HCEC 1CT (cell line): ENCODE measurements at places on chromosomes 13 and 19.

- no peak for DNase-seq
Observed at GRCh38 chr13:37585541-37585940, 13.0 kb downstream of the POSTN start.

GRCh38 chr13:46385946-46386345 lies 1.1 kb downstream of the RUBCNL start:
- DNase-seq, result no peak

- DNase-seq, result no peak
Observed at GRCh38 chr13:68481130-68481529, 1251.0 kb upstream of the PCDH9 start.

- DNase-seq, result no peak
Observed at GRCh38 chr13:33825083-33825482, 7.1 kb downstream of the RFC3 start.

GRCh38 chr19:10219678-10220077 lies 11.5 kb downstream of the S1PR2 start:
- no peak for DNase-seq

- peak; percentile 71 for DNase-seq
Observed at GRCh38 chr13:45482571-45483173, 17.9 kb downstream of the COG3 start.

DNA sequence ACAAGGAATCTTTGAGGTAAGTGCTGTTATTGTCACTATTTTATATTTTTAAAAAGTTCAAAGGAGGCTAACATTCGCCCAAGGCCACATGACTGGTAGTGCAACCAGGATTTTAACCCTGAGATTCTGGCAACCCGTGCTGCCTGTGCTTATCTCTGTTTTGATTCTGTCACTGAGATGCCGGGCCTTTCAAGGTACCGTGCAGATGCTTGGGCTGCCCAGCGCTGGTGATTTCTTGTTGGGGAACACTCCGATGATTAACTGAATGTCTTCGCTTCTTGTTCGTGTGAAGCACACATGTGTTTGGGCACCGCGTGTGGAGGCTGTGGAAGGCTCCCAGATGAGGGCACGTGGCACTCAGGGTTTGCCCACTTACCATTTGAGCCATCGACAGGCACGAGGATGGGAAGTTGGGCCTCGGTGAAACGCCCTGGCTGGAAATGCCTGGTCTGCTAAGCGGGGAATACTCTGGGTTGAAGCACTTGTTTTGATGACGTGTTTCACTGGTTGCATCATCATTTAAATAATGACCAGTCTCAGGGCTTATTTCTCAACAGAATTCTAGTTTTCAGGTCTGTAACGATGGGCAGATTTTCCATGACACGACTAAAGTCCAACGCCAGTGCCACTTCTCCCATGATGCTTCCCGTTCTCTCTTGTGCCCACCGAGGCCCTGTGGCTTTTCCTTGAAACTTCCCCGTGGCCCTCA lies 392.7 kb downstream of the FGF9 start:
- DNase-seq, result no peak

DNA sequence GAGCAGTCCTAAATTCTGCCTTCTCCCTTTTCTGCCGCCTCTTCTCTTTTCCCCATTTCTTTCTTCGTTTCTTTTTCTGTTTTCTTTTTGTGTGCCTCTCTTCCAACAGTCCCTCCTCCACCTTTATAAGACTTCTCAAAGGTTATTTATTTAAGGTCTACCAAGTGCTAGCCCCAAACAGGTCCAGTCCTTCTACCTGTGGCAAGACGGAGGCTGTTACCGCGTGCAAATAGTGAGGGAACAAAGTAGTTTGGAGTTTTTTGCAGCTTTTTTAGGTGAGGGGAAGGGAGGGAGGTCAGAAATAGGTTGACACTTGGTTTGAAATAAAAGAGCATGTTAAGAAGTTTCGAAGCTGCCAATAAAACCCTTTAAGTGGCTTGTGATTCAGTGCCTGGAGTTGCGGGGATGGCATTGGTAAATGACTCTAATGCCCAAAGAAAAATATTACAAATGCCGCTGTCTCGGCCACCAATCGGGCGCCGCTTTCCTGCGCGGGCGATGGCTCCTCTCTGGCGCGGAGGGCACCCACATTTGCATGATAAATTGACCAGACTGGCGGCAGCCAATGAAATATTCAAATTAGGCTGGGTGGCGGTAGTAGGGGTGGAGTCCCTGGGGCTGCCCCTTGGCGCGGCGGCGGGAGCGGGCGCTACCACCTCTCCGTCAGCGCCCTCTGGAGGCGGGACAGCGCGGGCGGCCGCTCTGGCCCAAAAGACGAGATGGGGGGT lies 7.5 kb upstream of the TSHZ3 start:
- DNase-seq, result no peak

- peak; percentile 82 for DNase-seq
Observed at GRCh38 chr13:23979361-23980159, 82.3 kb upstream of the C1QTNF9B start.

DNA sequence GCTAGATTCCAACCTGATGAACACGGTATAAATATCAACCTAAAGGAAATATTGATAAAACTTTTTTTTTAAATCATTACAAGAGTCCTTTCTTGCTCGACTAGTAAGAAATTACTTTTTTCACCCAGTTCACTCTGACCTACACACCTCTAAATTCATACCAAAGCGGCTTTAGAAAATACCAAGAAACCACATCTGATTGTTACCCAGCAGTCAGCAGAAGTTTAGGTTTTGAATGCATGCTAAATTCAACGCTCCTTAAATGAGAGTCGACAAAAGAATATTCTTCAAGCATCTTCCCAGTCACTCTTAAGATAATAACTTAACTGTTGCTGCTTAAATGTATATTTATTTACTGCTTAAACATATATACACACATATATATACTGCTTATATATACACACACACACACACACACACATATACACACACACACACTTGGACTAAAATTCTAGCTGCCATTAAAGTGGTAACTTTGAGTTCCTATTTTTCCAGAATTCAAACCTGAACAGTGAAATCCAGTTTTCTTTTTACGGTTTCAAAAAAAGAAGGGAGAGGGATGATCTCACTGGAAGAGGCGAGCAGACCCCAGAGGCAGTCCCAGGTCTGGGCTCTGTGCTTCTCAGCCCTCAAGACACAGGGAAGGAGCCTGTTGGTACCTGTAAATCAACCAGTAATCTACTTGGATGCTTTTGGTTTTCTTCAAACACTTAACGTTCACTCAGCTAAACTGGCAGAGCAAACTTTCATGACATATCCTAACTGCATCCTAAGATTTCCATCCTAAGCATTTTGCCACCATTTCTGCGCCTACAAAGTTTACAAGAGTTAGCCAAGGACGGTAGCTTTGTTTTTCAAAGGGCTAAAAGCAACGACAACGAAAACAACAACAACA lies 1.7 kb downstream of the STK24 start:
- no peak for DNase-seq

- no peak for DNase-seq
Observed at GRCh38 chr13:61725806-61726205, 310.2 kb upstream of the PCDH20 start.

DNA sequence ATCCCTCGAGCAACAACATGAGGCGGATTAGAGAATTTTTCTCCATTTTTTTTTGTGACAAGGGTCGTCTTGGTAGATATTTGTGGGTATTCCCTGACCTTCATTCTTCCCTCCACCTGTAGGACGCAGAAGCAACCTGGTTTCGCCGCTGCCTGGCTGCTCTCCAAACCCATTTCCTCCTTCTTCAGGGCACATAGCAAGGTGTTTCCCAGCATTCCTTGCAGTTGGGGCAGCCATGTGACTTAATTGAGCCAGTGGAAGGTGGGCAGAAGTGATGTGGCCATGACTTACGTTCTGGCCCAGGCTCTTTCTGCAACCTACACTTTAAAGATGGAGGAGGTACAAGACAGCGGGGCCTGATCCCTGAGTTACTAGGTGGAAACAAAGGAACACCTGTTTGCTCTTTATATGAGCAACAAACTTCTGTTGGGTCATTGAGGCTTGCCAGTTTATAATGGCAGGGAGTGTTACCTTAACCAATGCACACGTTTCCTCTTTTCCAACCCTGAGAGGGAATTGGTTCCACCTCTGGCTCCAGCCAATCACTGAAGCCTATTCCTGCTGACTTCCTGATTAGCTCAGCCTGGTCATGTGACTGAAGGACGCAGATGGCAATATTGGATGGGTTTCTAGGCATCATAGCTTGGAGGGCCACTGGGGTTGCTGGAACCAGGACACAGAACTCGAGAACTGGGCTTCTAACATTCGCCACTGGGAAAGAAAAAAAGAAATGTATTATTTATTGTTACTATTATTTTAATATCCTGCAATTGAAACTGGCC lies 30.8 kb upstream of the ZNRF4 start:
- DNase-seq, result no peak

DNA sequence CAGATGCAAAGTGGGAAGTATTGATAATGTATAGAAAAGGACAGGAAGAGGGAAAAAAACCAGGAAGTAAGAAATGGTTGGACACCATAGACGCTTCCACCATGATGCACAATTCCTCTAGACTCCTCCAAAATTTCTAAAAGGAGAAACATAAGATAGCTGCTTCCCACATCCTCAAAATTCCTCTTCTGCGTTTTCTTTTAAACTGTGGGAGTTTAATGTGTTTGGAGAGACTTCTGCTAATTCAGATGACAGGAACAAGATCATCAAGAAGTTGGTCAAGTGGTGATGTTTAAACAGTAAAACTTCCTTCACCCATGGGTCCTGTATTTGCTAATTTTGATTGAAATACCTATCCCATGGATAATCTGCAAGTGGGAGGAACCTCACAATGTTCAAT lies 130.2 kb downstream of the IRS2 start:
- no peak for DNase-seq

DNA sequence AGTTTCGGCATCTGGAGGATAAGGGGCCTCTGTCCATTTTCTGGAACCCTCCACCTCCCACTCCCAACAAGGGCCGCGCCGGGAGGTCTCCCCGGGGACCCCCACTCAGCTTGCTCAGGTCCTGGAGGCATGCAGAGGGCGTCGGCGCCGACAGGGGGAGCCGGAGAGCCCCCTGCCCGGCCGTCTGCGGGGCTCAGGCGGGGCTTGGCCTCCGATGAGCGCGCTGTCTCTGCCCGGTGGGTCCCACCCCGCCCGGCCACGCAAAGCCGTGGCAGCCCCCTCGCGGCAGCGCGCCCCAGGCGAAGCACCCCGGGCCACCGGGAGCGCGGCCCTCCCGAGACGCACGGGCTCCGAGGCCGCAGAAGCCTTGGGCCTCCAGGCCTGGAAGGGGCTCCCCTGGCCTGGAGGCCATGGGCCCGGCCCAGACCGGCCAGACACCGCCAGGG lies 149.7 kb upstream of the ZNF536 start:
- no peak for DNase-seq

- no peak for DNase-seq
Observed at GRCh38 chr19:42272989-42273406, 3.9 kb downstream of the CIC start.

- DNase-seq, result no peak
Observed at GRCh38 chr19:38317104-38317612, 1.4 kb upstream of the YIF1B start.
